ENCODE measurements at places on chromosomes 7 and 10.

DNA sequence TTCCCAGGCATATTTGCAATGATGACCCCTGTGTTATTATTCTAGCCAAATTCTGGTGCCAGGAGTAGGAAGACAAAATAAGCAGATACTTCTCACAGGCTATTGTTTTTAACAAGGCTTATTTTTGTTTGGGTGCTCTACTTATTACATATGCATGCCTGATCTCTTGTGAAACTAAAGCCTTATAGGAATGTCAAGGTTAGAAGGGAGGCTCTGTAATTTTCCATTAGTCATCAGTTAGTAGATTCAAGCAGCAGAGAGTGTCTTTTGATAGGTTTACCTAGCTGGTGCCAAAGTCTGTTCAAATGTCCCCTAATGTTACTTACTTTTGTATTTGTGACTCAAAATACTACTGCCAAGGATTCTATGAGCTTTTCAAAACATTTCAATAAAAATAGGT, 11.7 kb upstream of the TMEM106B start:
- no peak for DNase-seq

DNA sequence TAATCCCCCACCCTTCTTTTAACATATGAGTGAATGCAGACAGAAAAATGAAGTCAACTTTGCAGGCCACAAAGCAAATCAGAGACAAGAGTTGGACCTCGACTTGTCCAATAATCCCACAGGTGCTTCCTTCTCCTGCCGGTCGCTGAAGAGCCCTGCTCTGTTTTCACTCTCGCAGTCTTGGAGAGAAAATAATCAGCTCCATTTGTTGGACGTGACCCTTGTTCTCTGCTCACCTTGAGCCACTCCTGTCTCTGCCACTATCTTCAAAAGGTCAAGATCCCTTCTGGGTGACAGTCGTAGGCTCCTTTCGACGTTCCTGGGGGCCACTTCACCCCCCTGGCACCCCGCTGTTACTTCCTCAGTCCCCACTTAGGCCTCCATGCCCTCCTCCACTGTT, 2.8 kb upstream of the KLF6 start:
- no peak for DNase-seq

GRCh38 chr10:13383399-13383761, 35.3 kb upstream of the SEPHS1 start:
- no peak for DNase-seq

- DNase-seq = no peak
Measured at GRCh38 chr7:9328296-9328695, 894.9 kb downstream of the NXPH1 start.

DNA sequence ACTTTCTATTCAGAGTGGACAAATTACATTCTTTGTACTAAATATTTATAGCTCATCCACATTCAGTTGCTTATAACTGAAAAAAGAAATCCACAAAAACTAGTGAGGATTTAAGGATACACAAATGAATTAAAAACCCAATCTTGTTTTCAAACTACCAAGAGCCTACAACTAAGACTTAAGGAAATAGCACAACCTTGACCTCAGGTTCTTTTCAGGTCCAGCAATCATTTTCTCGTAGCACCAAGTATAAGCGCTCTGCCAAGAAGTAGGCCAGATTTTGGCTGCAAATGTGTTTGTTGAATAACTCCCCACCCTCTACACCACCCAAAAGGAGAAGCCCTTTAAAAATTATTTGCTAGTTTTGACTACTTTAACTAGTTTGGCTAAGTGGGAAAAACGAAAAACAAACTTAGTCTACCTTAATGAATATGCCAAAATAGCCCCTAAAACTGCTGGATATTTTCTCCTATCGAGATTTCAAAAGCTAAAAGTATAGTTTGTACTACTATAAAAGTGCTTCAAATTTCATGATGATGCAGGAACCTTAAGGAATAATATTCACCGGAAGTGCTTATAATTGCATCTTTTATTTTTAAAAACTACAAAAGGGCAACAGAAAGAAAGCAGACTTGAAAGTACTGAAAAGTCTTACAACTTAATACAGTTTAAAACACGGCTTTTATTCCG, 2.7 kb upstream of the KMT2E start:
- no peak for DNase-seq

- no peak for DNase-seq
Measured at GRCh38 chr7:121026159-121026558, 37.6 kb downstream of the CPED1 start.

DNA sequence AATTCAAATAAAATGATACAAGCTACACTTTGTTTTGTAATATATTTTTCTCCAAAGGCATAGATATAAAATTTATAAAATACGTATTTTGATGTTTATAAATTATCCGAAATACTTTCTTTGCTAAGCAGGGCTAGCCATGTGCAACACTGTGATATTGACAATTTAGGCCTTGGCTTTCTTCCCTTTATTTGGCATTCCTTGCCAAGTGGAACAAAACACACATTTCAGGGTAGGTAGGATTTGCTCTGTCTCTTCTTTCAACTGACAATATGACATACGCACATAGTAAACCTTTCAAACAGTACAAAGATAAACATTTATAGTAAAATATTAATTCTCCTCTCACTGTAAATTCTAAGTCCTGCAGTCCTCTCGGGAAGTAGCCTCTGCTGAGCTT, 103.3 kb upstream of the POT1 start:
- no peak for DNase-seq

DNA sequence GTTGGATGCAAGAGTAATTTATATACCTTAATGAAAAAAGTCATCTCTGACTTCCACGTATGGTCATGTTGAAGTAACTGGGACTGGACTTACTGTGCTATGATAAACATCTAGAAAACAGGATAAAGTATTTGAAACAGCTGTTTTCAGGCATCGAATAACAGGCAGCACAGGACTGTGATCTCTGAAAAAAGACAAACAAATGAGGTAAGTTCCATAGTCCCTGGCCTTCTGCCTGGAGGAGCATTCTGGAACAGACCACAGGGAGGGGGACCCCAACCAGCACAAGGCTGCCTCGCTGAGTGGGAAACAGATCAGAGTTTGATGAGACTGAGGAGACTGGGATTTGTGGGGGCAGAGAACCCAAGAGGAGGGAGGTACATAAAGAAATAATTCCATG, 89.1 kb upstream of the HABP2 start:
- DNase-seq = no peak

DNA sequence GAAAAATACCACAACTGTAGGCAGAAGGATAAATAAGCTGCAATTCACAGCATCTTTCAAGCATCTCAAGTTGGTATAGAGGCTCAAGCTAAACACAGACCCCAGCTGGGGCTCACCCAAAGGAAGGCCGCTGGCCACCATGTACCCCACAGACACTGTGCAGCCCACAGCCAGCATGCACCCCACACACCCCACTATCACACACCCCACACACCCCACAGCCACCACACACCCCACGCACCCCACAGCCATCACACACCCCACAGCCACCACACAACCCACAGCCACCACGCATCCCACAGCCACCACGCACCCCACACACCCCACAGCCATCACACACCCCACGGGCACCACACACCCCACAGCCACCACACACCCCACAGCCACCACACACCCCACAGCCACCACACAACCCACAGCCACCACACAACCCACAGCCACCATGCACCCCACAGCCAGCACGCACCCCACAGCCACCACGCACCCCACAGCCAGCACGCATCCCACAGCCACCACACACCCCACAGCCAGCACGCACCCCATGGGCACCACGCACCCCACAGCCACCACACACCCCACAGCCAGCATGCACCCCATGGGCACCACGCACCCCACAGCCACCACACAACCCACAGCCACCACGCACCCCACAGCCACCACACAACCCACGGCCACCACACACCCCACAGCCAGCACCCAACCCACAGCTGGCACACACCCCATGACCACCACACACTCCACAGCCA, 214.7 kb downstream of the DNAJB6 start:
- no peak for DNase-seq

DNA sequence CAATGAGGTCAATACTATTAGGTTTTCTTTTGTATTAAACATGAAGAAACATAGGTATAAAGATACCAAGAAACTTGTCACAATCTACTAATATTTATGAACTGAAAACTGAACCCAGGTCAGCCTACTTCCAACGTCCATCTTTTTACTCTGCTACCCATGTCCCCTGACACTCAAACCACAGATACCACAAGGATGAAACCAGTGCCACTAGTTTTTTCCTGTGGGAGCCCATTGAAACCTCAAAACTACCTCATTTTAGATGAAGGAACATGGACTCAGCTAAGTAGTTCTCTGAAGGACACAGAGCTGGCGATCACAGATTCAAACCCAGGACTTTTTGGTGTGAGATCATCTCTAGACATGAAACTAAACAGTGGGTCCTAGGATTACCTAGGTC, 6.8 kb downstream of the TET1 start:
- no peak for DNase-seq

DNA sequence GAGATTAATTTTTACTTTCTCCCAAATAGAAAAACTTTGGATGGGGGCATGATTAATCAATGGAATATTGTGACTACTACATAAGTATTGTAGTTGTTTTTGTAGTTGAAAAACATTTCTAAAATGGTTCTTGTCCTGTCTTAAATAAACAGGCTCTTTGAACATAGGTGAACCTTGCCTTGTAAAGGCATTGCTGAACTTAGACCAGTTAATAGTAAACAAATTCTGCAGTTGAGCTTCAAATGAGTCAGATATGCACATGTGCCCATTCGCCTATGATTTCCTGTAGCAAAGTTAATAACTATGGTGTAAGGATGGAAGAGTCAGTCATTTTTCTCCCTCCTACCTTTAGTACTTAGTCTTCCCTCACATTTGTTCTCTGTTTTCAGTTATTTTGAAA, 22.6 kb downstream of the CUTC start:
- DNase-seq = no peak

GRCh38 chr10:117001144-117001543, 3.8 kb downstream of the SHTN1 start:
- no peak for DNase-seq

DNA sequence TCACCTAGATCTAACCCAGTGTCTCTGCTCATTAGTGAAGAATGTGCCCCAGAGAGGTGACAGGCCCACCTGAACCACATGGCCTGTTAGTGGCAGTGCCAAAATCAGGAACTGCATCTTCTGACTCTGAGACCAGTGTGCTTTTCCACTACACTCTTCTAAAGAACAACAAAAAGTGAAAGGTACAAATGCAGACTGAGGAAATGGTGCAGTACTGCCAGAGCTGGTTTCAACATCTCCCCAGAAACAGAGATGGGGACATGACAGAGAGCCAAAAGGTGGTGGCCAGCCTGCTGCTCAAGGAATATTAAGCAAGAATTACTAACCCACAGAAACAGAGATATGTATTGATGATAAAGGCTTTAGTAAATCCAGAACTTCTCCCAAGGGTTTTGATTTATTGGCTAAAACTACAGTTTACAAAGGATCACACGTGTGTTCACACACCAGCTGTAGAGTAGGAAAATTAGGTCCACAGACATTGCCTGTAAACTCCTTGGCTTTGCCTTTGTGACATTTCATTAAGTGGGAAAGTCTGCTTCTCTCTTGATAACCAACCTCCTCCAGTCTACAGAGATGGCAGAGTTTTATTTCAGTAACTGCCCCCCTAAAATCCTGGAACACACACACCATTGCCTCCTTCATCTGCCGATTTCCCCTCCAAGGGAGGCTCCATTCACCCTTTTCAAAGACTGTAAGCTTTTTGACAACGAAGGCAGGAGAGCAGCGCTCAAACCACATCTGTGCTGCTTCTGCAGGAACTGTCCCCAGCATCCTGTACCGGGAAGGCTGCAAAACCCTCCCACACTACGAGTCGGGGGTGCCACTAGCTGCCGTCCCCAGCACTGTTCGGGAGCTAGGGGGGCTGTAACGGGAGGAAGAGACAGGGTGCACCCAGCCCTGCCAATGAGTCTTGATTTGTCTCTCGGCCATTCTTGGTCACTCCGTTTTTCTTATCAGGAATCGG, 29.8 kb downstream of the GSDME start:
- DNase-seq = no peak

- DNase-seq = no peak
Measured at GRCh38 chr7:90789736-90790306, 193.7 kb downstream of the CDK14 start.

GRCh38 chr10:75035975-75036708, 75.3 kb upstream of the SAMD8 start:
- DNase-seq = no peak

DNA sequence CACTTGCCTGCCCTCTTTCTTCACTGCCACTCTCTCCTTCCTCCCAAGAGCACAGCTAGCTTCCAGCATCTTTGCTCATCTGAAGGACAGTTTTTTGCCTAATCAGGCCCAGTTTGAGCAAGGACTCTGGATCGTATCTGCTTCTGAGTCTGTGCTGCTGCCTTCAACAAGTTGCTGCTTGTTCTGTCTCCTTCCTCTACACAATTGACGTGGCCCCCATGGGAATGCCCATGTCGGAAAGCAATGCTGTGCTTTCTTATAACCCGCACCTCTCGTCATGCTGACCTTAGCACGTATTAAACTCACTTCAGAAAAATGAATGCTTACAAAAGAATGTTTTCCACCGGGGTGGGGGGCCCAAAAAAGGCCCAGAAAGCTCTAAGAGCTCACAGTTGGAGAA, 324.7 kb upstream of the C7orf33 start:
- no peak for DNase-seq

GRCh38 chr10:92844746-92845145, 3.6 kb upstream of the EXOC6 start:
- no peak for DNase-seq

DNA sequence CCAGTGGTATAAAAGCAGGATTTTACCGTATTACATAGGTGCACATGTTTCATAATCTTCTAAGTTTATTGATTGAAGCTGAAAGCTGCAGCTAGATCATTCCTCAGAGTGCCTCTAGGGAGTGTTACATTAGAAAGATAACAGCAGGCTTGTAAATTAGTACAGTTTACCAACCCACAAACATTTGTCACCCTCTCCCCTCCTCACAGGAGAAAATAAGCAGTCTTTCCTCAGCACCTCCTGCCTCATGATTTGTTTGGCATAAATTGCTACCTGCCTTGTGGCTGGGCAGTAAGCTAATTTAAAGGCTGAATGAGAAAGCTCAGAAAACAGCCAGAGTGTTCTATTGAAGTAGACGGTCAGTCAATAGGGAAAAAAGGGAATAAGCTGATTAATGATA, 74.2 kb downstream of the NXPH1 start:
- no peak for DNase-seq

DNA sequence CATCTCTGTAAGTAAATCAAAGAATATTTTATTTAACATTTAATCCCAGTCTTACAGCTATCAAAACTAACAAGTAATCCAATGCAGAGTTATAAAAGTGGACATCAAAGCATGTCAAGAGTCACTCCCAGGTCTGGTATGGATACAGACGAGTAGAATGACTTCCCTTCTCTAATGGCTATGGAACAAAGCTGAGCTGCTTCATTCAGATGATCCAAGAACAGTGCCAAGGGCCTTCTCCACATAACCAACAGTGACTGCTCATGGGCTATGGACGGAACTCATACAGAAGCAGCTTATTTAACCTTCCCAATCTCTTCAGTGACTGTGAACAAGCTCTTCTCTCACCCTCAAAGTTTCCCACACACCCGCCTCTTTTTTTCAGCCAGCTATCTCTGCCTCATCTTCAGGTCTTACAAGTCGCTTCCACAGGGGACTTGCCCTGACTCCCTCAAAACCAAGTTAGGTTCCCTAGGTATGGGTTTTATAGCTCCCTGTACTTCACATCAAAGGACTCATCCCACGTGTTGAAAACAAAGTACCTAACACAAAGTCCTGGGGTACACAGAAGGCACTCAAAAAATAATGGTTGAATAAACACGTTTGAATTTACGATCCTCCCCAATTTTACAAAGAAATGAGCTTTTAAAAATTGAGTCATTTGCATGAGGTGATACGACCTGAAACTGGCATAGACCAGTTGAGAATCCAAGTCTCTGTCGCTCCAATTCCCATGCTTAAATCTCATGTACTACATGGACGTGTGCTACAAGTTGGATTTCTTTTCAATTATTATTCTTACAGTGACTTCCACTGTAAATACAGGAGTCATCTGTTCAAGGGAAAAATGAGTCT, 3.1 kb downstream of the USP6NL start:
- no peak for DNase-seq

Measured in cerebellar nuclear complex (tissue), 1 donor.